Mononuclear cell (primary cell): ENCODE measurements at places on chromosomes 3 and 15. TPM values are rescaled to one million over a fixed set of nuclear protein-coding genes. Genes with fewer than 3 reads are reported as not detected.

TEX9 gene
- total RNA-seq: 2.2 TPM

AMIGO3 gene
- total RNA-seq: 3.8 TPM

SLCO2A1 gene
- total RNA-seq: not detected

ZSCAN29 gene
- total RNA-seq: 8.6 TPM

MB21D2 gene
- 8.7 TPM for total RNA-seq

ST8SIA2 gene
- total RNA-seq: under 0.01 TPM

SCN11A gene
- under 0.01 TPM for total RNA-seq

STARD9 gene
- 4.0 TPM for total RNA-seq

GMNC gene
- total RNA-seq: not detected

C2CD4A gene
- total RNA-seq: 0.21 TPM

ITIH3 gene
- not detected for total RNA-seq

ZKSCAN7 gene
- total RNA-seq: 0.42 TPM

CLSTN2 gene
- total RNA-seq: not detected

LAMB2 gene
- 3.1 TPM for total RNA-seq

NAALADL2 gene
- total RNA-seq: 1.3 TPM
